ENCODE measurements at places on chromosomes 3 and 15. TPM values are rescaled to one million over a fixed set of nuclear protein-coding genes. Genes with fewer than 3 reads are reported as not detected.

GRCh38 chr3:31762097-31762764, 218.8 kb downstream of the OSBPL10 start:
- no peak for DNase-seq

DNA sequence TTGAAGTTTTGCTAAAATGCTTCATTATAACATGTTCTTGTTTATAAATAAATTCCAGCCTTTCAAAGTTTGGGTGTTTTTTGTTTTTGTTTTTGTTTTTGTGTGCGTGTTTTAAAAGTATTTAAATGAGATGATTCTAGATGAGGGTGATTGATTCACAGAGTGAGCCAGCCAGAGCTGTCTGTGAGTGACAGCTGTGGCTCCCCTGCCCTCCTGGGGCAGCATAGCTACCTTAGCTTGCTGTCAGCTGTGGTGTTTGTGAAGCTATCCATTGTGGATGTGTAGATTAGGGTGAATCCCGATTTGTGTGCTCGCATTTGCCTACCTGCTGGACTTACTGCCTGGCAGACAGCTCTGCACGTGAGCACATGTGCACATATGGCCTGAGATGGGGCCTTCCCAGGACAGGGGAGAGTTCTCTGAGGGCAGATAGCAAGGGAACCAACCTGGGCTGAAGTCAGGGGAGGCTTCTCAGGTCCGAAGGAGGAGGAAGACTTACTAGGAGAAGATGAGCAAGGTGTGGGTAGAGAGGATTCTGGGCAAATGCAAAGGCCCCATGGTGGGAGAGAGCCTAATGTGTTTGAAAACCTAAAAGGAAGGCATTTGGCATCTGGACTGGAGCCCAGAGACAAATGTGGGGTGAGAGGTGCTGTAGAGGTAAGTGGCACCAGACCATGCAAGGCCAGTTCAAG, 124.2 kb downstream of the EEFSEC start:
- DNase-seq, result no peak

DNA sequence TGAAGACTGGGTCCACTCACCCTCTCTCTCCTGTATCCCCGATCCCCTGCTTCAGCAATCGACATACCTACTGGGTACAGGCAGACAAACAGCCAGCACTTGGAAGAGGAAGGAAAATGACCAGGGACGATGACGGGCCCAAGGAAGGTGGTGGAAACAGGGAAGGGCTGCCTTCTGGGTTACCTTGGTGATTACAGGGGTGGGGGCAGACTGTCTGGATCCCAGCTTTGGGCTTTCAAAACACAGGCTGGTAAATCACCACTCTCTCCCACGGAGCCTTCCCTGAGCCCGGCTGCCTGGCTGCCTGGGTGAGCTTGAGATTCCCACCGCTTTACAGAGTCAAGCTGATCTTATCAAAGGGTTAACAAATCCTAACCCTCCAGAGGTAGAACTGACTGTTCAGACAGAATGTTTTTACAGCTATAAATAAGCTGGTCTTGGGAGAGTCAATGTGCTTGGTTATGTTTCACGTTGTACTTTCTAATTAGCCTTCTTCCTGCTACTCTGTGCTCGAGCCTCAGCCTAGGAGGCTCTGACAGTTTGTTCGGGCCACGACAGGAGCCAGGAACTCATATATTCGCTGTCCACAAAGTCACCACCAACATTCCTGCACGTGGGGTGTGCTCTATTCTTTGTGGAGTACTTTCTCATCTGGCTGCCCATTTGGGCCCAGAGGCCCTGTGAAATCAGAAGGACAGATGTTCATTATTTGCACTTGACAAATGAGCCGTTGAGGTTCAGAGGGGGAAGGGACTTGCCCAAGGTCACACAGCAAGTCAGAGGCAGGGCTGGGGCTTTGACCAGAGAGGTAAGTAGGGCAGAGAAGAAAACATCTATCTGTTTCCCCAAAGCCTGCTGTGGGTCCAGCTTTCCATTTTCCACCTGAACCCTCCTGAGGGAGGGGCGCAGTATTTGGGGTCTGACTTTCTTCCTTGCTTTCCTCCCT, 63.5 kb downstream of the FEM1B start:
- DNase-seq, result no peak

DNA sequence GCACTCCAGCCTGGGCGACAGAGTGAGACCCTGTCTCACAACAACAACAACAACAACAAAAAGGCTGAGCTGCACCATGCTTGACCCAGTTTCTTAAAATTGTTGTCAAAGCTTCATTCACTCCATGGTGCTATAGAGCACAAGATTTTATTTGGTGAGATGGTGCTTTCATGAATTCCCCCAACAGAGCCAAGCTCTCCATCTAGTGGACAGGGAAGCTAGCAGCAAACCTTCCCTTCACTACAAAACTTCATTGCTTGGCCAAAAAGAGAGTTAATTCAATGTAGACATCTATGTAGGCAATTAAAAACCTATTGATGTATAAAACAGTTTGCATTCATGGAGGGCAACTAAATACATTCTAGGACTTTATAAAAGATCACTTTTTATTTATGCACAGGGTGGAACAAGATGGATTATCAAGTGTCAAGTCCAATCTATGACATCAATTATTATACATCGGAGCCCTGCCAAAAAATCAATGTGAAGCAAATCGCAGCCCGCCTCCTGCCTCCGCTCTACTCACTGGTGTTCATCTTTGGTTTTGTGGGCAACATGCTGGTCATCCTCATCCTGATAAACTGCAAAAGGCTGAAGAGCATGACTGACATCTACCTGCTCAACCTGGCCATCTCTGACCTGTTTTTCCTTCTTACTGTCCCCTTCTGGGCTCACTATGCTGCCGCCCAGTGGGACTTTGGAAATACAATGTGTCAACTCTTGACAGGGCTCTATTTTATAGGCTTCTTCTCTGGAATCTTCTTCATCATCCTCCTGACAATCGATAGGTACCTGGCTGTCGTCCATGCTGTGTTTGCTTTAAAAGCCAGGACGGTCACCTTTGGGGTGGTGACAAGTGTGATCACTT, 2.0 kb downstream of the CCR5 start:
- no peak for DNase-seq

The ANKRD63 gene
- 0.56 TPM for polyA plus RNA-seq

The NXPE3 gene
- polyA plus RNA-seq, result 7.8 TPM

GRCh38 chr3:61896251-61896650, 334.9 kb downstream of the PTPRG start:
- DNase-seq, result no peak

DNA sequence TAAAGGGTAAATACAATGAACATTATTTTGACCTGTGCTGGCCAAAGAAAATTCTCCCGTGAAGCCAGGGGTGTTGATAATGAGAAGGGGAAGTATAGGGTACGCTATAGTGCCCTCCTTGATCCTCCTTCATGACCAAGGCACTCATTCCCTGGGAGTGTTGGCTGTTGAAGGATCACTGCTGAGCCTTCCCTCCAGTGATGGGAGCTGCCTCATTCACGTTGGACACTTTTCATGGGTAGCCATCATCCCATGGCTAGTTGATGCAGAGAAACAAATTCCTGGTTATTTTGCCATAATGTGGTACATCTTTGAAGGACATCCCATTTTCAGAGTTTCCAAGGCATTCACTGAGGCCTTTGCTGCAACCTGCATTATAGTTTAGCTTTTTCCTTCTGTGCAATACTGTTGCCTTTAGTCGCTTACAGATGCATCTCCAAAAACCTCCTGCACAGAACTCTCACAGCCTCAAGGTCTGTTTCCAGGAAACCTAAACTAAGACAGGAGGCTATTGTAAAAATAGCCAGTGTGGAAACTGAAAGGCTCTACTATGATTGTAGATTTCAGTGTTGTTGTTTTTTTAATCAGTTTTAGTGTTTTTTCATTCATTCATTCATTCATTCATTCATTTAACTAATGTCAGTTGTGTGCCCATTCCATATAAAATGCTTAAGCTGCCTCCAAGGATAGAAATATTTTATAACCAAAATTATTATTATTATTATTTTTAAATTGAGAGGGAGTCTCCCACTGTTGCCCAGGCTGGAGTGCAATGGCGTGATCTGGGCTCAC, 40.8 kb downstream of the TGFBR2 start:
- no peak for DNase-seq

The CCR5 gene
- polyA plus RNA-seq, result 0.48 TPM

GRCh38 chr15:101543431-101543830, 53.9 kb upstream of the PCSK6 start:
- DNase-seq, result no peak

GRCh38 chr15:101325263-101326025, 30.4 kb upstream of the SNRPA1 start:
- DNase-seq, result no peak

GRCh38 chr3:157075693-157076420, 84.1 kb downstream of the CCNL1 start:
- DNase-seq, result no peak

DNA sequence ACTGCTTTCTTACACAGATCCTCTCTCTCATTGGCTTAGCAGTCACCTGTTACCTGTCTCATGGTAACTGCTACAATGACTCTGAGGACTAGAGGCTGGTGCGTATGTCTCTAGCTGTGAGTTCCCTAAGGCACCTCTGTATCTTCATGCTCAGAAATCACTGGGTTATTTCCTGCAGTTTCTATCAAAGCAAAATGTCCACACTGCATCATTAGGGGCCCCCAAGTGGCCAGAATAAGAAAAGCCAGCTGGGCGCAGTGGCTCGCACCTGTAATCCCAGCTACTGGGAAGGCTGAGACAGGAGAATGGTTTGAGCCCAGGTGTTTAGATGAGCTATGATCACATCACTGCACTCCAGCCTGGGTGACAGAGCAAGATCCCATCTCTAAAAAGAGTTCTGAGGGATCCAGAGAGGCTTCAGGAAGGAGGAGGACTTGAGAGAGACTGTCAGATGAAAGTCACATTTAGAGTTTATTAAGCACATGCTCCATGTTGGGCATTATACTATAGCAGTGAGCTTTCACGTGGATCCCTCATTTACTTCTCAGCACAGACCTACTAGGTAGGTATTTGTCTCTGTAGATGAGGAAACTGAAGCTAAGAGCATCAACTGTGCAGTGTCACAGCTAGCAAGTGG, 2.3 kb upstream of the VPS18 start:
- DNase-seq, result no peak

DNA sequence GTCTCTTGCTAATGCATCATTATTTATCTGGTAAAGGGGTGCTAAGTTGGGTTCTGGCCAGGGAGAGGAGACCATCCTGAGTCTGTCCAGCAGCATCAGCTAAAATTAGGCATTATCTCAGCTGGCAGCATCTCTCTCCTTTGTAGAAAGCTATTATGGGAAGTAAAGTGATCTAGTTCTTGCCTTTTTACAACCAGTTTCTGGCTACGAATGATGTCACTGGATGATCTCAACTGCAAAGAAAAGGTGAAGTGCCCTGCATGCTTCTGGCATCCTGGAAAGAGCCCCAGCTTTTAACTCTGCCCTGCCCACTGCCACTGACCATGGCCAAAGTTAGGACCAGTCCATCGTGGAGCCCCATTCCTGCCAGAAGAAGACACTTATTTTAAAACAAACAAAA, 37.1 kb upstream of the IL12A start:
- DNase-seq, result no peak

GRCh38 chr3:16103472-16103871, 71.0 kb upstream of the GALNT15 start:
- no peak for DNase-seq

The CTDSPL2 gene
- polyA plus RNA-seq, result 63.3 TPM

- DNase-seq, result no peak
Observed at GRCh38 chr15:41256577-41257038, 25.5 kb downstream of the CHP1 start.

The RGMA gene
- 8.0 TPM for polyA plus RNA-seq

The ANO10 gene
- polyA plus RNA-seq, result 30.9 TPM

DNA sequence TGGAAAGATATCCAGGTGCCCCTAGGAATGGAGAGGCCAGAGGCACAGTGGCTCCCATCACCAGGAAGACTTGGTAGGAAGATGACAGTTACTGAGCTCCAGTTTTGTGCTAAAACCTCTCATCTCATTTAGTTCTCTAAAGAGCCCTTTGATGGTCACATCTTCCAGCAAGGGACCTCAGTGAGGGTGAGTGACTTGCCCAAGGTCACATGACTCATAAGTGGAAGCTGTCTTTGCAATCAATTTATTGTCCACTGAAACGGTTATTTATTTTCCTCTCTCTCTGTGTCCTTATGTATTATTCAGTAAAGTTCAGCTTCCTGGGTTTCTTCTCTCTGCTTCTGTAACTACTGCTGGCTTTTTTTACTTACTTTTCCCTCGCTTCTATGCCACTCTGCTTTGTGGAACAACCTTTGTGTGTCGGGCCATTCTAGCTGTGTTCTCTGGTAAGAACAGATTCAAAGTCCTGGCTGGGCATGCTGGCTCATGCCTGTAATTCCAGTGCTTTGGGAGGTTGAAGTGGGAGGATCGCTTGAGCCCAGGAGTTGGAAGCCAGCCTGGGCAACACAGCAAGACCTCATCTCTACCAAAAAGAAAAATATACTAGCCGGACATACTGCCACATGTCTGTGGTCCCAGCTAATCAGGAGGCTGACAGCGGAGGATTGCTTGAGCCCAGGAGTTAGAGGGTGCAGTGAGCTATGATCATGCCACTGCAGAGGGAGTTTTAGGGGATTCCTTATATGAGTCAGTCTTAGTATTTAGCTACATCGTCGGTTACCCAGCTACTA, 55.9 kb downstream of the PDIA5 start:
- no peak for DNase-seq

The CADPS gene
- 2.9 TPM for polyA plus RNA-seq

- no peak for DNase-seq
Observed at GRCh38 chr3:195171093-195171873, 99.7 kb downstream of the XXYLT1 start.

DNA sequence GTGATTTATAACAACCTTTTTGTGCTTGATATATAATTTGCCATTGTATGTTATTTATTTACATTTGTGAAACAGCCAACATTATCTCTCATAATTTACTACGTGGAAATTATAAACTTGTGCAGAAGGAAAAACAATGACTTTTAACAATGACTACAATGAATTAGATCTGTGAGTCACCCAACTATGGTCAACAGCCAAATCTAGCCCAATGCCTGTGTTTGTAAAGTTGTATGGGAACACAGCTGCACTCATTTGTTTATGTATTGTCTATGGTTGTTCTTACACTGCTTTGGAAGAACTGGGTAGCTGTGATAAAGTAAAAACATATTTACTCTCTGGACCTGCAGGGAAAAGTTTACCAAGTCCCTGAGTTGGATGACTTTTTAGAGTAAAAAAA, 110.4 kb downstream of the OTOL1 start:
- DNase-seq, result no peak

The CACNA2D2 gene
- polyA plus RNA-seq, result 18.6 TPM
